NCI-H526 (cell line): ENCODE measurements at places on chromosomes 6 and 20.
A peak's percentile ranks its signal among the peaks of the same experiment; 100 is the strongest.

DNA sequence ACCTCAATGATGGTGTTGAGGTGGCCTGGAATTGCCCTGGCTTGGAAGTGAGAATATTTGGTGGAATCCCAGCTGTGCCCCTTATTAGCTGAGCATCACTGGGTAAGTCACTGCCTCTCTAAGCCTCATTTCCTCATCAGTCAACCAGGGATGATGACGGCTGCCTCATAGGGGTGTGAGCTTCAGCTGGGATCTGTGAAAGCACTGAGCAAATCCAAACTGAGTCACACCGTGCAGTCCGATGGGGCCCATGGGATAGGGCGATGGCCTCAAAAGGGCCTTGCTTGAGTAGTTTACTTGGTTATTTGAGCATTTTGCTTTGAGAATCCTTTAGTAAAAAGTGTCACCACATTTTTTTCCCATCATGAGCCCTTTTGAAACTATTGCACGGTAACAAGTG, 1.1 kb downstream of the SLC22A1 start:
- DNase-seq: no peak

- no peak for DNase-seq
Observed at GRCh38 chr6:145147559-145147958, 587.8 kb downstream of the EPM2A start.

DNA sequence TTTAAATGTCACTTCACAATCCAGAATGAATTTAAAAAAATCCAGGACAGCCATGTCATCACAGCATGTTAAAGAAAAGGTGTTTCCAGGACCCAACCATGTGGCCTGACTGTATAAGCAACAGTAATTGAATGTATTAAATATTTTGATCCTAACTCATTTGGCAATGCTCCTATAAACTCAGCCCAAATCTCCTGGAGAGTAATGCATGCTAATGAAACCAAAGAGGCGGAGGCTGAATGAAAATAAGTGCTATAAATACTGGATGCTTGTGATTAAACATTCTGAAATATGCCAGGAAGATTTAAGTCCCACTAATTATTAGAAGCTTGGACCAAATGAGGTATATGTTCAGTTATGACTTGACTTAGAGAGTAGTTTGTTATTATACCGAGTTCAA, 486.8 kb downstream of the FRK start:
- no peak for DNase-seq

DNA sequence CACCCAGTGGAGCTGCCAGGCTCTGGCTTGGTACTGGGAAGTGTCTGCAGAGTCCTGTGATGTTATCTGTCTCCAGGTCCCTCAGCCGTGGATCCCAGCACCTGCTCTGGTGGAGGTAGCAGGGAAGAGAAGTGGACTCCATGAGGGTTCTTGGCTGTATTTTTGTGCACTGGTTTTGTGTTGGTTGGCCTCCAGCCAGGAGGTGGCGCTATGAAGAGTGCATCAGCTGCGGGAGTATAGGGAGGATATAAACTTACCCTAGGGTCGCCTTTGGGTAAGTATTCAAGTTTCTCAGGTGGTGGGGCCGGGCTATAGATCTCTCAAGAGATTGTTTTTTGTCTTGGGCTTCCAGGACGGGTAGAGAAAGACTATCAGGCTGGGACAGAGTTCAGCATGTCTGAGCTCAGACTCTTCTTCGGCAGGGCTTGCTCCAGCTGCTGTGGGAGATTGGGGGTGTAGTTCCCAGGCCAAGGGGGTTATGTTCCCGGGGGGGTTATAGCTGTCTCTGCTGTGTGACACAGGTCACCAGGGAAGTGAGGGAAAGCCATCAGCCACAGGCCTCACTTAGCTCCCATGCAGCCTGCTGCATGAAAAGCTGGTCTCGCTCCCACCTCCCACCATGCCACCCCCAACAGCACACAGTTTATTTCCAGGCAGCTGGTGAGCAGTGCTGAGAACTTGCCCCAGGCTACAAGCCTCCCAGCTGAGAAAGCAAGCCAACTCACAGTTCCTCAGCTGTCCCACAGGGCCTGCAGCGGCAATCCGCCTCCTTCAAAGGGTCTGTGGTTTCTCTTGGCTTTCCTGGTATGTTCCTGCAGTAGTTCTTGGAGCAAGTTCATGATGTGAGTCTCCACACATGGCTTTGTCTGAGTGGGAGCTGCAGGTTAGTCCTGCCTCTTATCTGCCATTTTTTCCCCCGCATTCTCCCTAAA, 115.7 kb downstream of the AIG1 start:
- DNase-seq: no peak

GRCh38 chr6:79450984-79451383, 86.2 kb downstream of the LCA5 start:
- DNase-seq: no peak

- no peak for DNase-seq
Observed at GRCh38 chr6:53605543-53606235, 59.9 kb downstream of the KLHL31 start.

- DNase-seq: no peak
Observed at GRCh38 chr20:708956-709355, 33.4 kb upstream of the SCRT2 start.

DNA sequence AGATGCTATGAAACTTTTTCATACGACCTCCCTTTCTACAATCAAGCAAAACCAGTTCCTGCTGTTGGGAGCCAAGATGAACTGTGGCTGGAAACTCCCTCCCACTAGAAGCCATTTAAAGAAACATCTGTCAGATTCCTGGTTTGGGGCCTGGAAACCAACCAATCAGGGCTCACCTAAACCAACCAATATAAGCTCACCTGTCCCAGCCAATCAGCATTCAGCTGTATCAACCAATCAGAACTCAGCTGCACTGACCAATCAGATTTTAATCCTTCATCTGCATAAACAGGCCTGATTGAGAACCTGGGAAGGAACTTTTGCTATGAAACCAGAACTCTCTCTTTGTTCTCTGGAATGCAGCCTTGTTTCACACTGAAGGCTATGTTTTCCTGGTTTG, 42.4 kb downstream of the SNX14 start:
- no peak for DNase-seq

DNA sequence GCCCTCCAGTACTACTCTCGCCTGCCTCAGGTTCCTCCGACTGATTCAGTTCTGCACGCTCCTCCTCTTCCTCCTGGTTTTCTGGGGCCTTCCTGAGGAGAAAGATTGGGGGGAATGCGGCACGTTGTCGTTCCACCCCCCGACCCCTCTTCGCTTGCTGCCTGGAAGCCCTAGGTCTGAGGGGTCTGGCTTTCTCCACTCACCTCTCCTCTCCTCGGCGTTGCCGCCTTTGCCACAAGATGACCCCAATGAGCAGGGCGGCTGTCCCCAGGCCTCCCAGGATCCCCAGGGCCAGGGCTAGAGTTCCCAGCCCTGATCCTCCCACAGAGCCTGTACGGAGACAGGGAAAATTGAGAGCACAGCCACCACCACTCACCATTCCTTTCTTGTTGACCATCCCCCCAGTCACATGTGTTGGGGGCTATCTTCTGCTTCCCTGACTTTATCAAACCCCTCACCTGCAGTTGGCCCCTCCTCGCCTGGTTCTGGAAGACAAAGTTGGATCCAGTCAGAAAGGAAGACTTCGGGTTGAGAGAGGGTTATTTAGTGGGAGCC, 2.8 kb downstream of the AGER start:
- DNase-seq: no peak

- DNase-seq: peak; percentile 35
Observed at GRCh38 chr20:16569246-16570153, 3.7 kb downstream of the KIF16B start.

GRCh38 chr20:9011121-9011520, 57.8 kb upstream of the PLCB4 start:
- no peak for DNase-seq

GRCh38 chr6:158500016-158500735, 59.7 kb upstream of the TMEM181 start:
- no peak for DNase-seq
